ENCODE measurements at places on chromosomes 5 and 9. TPM values are rescaled to one million over a fixed set of nuclear protein-coding genes. Genes with fewer than 3 reads are reported as not detected.

Gene GALT
- total RNA-seq: 11.3 TPM

DNA sequence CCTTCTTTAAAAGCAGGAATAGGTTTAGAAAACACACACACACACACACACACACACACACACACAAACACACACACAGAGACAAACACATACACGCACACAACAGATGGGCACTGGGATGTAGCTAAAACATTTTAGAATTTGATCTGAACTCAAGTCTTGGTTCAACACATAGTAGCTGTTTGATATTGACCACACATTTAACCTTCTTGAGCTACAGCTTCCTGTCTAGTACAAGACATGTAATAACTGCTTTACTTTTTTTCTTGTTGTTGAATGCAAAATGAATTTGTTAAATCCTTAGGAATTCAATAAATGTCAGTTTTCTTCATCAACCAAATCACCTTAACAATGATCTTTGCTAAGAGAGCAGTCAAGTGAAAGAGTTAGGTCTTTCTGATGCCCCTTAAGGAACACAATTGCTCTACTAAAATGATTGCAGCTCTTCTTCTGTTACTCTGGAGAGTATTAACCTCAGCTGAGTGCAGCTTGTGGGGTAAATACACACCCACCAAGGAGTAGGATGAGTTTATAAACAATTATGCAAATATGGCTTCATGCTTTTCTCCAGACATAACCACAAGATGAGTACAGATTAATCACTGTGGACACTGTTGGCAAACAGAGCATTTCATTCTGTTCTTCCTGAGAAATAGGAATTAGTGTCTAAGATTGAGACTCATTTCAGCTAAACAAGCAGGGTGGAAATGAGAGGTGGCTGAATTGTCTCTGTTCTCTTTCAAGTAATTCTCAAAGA is 302.9 kb upstream of the PAPPA start:
- peak; percentile 90 for DNase-seq

Gene ANKRD18A
- 1.6 TPM for total RNA-seq

GRCh38 chr5:154858972-154859871 is 795 bp downstream of the CNOT8 start:
- DNase-seq: peak; percentile 29

- DNase-seq: no peak
Observed at GRCh38 chr9:99231711-99232110, 9.6 kb downstream of the SEC61B start.

Gene HRH2
- total RNA-seq: not detected

Measured in bronchial epithelial cell (primary cell).